ENCODE measurements at places on chromosomes 2 and 18. TPM values are rescaled to one million over a fixed set of nuclear protein-coding genes. Genes with fewer than 3 reads are reported as not detected.

DNA sequence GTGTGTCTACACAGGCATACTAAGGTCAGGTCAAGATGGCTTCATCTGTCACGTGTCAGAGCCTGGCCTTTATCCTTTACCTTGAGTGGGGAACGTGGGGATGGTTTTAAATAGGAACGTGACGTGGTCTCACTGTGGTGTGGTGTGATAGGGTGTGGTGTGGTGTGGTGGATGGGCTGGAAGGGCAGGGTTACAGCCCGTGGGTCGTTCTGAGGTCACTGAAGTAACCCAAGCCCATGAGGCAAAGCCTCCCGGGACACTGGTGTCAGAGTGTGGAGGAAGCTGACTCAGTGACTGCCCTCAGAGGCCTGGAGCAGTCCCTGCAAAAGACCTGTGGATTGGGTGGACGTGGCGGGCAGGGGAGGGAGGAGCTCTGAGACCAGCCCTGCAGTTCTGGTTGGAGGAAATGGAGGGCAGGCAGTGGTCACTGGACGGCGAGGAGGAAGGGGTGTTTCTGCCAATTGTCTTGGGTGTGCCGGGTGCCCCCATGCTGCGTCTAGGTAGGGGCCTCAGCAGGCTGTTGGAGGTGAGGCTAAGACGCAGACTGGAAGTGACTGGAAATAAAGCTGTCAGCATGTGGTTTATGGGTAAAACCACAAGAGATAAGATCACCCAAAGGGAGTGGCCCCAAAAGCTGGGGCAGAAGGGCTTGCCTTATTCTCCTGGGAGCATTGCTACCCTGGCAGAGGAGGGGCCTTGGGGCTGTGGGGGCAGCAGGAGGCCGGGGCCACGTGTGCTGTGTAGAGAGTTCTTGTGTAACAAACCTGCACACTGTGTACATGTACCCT, 84.8 kb downstream of the SH3RF3 start:
- H3K36me3 ChIP-seq = no peaks in the 10 kb centered on the region
- peaks cover 44% of the 10 kb centered on the region for H3K4me1 ChIP-seq
- no peak overlapping the region for H3K27ac ChIP-seq
- peak; percentile 82 for DNase-seq

DNA sequence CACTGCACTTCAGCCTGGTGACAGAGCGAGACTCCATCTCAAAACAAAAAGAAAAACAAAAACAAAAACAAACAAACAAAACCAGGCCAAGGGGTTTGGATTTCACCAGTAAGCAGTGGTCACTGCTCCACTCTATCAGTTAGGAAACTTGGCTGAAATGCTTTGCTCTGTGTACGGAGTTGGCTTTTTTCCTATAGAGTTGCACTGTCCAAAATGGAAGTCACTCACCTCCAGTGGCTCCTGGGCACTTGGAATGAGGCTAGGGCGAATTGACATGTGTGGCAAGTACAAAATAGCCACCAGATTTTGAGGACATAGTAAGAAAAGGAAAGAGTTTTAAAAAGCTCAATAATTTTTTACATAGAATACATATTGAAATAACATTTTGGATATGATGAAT, 228.7 kb downstream of the LOXHD1 start:
- H3K27me3 ChIP-seq = no peaks in the 10 kb centered on the region
- DNase-seq = no peak
- no peaks in the 10 kb centered on the region for H3K4me1 ChIP-seq
- H3K27ac ChIP-seq = no peak overlapping the region

DNA sequence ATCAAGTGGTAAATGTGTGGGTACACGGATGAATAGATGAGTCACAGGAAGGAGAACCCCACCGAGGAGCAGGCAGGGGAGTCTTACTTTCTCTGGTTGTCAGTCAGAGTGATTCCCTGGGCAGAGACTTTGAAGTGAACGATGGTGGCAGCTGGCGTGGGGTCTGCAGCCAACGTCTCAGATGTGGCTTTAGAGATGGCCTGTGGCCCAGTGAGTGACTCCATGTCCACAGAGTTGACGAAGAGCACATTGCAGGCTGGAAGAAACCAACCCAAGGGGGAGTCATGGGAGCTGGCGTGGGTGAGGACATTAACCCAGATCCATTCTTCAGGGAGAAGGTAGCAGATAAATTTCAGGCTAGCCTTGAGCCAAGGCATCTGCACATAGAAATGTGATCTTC, 193.1 kb downstream of the TNS1 start:
- H3K36me3 ChIP-seq = no peaks in the 10 kb centered on the region
- H3K27ac ChIP-seq = no peak overlapping the region
- DNase-seq = no peak
- H3K4me1 ChIP-seq = no peaks in the 10 kb centered on the region

DNA sequence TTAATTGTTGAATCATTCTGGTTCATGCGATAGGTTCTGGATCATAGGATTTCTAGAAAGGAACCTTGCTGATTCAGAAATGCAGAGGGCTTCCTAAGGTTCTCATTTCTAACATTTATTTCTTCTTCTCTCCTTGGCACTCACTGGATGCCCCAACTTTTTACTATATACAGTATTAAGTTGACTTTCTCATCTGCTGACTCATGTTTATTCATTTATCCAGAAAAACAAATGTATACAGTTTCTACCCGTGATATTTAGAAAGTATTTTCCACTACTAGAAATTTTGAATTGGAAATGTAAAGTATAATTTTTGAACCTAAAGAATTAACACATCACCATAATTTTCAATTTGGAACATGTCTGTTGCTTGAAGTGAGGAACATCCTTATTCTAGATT, 32.2 kb upstream of the OTX1 start:
- no peaks in the 10 kb centered on the region for H3K27me3 ChIP-seq
- no peaks in the 10 kb centered on the region for H3K4me1 ChIP-seq
- no peak for DNase-seq
- H3K27ac ChIP-seq = no peak overlapping the region
- no peak overlapping the region for H3K4me3 ChIP-seq

The SH3RF3 gene
- 11.5 TPM for total RNA-seq

The REG1B gene
- not detected for total RNA-seq

The ONECUT2 gene
- total RNA-seq = not detected

The FEZ2 gene
- 14.0 TPM for total RNA-seq

The KLHL29 gene
- 6.4 TPM for total RNA-seq

The MOGAT1 gene
- not detected for total RNA-seq

DNA sequence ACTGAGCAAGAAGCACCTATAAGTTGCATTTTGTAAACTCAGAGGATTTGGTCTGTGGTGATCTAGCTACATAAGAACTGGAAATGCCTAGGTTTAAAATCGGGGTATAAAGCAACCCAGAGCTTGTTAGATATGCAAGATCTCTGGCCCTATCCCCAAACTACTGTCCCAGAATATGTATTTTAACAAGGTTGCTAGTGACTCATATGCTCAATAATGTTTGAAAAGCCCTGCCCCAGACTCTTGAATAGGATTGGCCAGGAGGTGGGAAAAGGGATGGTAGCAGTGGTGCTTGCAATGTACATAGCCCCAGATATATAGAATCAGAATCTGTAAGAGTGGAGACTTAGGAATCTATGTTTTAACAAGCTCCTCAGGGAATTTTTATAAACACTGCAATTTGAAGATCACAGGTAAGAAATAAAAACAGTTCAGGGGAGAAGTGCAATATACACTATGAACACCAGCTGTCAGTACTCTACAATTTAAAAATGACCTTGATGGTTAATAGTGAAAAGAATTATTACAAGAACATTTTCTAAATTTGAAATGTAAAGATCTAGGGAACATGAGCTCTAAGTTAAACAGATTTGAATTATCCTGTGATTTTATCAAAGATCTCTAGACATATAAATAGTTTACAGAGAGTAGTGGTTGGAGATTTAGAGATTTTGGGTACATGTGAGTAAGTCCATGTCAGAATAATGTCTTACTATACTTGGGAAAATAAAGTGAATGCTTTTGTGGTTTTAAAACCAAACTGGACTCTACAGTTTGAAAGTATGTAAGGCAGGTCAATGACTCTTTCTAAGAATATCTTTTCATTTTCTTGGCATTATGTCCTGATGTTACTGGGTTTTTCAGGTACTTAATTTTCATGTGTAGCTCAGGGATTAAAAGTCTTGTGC, 7.7 kb upstream of the MMADHC start:
- no peak for DNase-seq
- H3K27me3 ChIP-seq = no peaks in the 10 kb centered on the region
- no peak overlapping the region for H3K27ac ChIP-seq
- no peaks in the 10 kb centered on the region for H3K4me1 ChIP-seq
- H3K36me3 ChIP-seq = no peaks in the 10 kb centered on the region

The HOXD12 gene
- total RNA-seq = not detected

Data from naive thymus-derived CD4-positive, alpha-beta T cell (primary cell).